NCI-H2081 treated with DMSO at 0.1 percent for 48 hours (cell line): ENCODE measurements at places on chromosomes 5 and 9.
A peak's percentile ranks its signal among the peaks of the same experiment; 100 is the strongest.

DNA sequence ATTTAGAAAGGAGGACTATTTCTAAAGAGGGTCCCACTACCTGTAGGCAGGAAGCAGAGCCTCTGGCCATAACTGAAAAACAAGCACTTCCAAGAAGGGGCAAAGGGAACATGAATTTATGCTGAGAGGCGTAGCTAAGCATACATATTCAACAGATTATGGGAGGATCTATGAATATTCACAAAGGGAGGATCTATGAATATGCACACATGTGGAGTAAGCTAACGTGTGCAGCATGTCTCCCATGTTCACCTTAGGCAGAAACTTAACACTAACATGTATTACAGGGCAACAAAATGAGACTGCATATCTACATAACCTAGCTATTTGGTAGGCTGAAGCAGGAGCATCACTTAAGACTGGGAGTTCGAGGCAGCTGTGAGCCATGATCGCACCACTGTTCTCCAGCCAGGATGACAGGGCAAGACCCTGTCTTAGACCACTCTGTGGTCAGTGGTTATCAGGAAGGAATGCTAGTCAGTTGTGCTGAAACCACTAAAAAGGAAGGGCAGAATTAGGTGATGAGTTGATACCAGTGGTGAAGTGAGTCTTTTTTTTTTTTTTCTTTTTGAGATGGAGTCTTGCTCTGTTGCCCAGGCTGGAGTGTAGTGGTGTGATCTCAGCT lies 20.8 kb downstream of the FXN start:
- DNase-seq, result no peak

DNA sequence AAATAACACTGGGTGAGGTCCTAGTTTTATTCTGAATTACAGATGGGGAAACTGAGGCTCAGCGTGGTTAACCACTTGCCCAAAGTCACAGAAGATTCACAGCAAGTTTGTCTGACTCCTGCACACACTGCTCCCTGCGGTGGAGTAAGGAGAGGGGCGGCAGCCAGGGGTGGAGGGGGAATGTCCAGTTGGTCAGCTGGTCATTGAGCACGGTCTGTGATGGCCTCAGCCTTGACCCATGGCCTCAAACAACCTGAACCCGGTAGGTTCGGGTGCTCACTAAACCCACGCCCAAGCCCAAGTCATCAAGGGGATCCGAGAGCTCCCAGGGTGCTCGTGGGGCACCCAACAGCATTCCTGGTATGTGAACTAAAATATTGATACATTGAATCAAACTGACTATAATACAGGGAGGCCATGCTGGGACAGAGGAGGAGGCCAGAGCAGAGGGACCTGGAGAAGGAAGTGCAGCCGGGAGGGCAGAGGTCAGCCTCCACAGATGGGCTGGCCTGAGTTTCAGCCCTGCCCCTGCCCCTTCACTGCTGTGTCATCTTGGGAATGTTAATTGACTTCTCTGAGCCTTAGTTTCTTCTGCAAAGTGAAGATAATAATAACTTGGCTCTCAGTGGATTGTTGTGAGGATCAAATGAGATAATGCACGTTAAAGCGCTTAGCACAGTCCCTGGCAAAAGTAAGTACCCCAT lies 3.6 kb upstream of the IL17B start:
- DNase-seq, result no peak

- DNase-seq, result no peak
These were observed 167.0 kb upstream of the PIK3R1 start for GRCh38 chr5:68048516-68048915.

- DNase-seq, result no peak
These were observed 1.1 kb downstream of the FKBP15 start for GRCh38 chr9:113219969-113220368.

DNA sequence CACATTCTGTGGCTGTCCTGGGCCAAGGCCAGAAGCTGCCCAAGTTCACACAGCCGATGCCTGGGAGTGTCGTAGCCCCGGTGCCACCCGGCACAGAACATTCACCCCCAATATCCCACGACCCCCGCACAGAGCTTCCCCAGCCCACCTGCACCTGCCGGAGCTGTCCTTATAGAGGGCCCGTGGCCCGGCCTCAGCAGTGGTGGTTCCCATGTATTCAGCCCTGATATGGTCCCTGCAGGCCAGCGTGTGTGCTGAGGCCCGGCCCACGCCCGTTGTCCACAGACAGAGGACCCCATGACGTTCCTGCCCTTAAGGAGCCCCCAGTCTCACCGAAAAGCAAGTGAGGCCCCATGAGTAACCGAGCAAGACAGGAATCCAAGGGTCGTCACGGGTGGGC lies 5.3 kb upstream of the GFI1B start:
- DNase-seq, result no peak

DNA sequence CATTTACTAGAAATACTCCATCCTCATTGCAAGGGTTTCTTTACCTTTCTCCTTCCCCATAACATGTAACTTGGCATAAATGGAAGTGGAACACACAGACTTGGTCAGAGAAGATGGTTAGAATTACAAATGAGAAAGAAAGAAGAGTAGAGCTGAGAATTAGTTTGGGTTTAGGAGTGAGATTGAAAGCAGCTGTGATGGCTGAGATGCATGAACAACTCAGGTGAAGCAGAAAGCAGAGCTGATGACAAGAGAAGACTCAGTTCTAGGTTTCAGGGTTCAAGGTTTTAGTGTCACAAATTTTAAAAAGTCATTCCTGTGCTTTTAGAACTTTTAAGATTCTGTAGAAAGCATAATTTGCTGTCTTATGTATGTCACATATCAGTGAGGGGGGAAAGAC lies 54.0 kb downstream of the TMEM161B start:
- no peak for DNase-seq

GRCh38 chr5:153783362-153783658 lies 255.4 kb downstream of the FAM114A2 start:
- DNase-seq, result no peak

DNA sequence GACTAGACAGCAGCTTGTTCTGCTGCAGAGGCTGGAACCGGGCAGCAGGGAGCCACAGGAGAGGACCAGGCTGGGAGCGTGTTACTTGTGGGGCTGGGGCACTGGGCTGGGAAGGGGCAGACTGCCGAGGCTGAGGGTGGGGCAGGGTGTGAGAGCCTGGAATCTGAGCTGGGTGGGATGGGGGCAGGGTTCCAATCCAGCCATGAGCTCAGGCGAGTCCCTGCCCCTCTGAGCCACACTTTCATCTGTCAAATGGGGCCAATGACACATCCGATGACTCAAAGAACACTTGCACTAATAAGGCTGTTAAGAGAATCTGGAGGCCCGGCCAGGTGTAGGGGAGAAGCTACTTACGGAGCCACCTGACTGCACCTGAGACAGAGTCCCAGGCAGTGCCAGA lies 18.7 kb upstream of the WDR38 start:
- DNase-seq, result no peak

DNA sequence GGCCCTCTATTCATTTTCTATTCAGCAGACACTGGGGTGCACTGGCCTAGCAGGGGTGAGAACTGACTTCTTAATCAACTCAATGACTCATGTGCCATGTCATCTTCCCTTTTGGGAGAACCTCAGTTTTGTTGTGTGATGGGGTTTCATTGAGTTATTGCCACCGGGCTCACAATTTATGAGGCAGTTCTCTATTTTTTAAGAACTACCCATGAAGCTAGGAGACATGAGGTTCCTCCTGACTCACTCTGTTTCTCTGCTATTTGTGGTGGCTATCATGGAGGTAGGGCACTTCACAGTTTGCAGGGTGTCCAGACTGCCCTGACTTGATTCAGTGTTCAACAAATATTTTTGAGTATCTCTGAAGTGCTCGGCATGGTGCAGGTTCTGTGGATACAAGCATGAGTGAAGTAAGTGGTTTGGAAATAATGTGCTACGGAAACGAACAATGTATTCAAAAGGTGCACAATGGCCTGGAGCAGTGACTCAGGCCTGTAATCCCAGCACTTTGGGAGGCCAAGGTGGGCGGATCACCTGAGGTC lies 39.3 kb downstream of the SPARC start:
- DNase-seq, result no peak

- DNase-seq, result no peak
These were observed 387.6 kb downstream of the ELAVL2 start for GRCh38 chr9:23438299-23438907.

- no peak for DNase-seq
These were observed 144.7 kb downstream of the GABBR2 start for GRCh38 chr9:98563988-98564387.

GRCh38 chr5:124034963-124035362 lies 523.0 kb downstream of the CSNK1G3 start:
- DNase-seq, result no peak

- DNase-seq, result no peak
These were observed 76.9 kb downstream of the TSSK1B start for GRCh38 chr5:113357696-113358476.

DNA sequence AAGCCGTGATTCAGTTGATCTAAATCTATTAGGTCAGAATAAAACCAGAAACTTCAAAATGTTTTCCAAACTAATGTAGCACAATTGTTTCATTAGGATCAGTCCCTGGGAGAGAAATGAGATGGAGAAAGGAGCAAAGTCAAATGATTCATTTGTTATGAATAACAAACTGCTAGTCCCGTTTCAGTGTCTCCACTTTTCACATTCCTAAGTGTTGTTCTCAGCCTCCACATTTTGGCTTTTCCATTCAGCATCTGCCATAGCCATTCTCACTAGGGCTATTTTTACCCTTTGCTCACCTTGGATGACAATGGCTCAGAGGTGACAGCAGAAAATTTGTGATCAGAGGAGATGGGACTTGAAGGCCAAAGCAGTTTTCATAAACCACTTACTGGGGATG lies 314.1 kb upstream of the KIF2A start:
- DNase-seq, result no peak

DNA sequence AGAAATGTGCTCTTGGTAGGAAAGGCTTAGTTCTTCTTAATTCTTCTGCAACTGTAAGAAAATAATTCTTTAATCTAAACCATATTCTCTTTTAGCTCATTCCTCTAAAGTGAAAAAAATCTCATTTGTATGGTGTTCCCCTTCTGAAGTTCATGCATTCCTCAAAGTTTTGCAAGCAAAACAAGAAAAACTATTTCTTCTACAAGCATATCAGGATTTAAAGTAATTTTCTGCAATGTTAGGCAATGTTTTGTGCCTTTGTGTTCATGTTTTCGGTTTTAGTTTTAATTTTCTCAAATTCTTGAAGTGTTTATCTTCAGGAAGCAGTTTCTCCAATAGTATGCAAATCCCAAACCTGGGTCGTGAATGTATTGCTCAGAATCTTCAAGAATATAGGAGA lies 12.7 kb upstream of the GPR21 start:
- no peak for DNase-seq

DNA sequence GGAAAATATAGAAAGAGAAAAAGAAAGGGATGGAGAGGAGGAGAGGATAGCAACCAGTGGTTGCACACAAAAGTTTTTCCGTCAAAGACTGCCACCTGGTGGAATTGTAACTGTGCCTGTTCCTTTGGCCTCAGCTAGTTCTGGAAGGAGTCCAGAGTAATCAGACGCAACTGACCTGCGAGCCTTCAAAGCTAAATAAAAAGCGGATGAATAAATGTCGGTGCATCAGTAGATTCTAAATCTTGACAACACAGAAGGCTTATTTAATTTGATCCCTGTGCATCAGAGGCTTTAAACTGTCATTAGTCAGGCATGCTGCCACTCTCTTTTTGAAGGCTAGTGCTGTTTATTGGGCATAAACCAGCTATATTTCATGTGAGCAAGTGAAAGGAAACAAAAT lies 132.9 kb upstream of the ACO1 start:
- peak; percentile 52 for DNase-seq

GRCh38 chr9:137312852-137313325 lies 10.8 kb upstream of the NRARP start:
- DNase-seq, result no peak

DNA sequence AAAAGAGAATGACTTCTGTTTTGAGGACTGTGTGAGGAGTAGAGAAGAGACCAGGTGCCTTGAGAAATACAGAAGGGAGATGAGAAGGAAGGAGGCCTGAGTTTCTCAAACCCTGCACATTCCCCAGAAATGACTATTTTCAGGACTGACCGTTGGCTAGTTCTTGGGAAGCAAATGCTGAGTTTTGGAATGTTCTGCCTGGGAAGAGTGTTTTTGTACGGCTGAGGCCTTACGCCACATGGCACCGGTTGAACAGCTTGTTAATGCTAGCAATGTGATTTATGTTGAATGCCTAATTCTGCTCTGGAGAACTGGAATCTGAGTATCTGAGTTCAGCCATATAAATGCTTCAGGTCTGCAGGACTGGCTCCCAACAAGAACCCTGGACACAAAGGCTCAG lies 152.7 kb upstream of the ADAMTS16 start:
- DNase-seq, result no peak

DNA sequence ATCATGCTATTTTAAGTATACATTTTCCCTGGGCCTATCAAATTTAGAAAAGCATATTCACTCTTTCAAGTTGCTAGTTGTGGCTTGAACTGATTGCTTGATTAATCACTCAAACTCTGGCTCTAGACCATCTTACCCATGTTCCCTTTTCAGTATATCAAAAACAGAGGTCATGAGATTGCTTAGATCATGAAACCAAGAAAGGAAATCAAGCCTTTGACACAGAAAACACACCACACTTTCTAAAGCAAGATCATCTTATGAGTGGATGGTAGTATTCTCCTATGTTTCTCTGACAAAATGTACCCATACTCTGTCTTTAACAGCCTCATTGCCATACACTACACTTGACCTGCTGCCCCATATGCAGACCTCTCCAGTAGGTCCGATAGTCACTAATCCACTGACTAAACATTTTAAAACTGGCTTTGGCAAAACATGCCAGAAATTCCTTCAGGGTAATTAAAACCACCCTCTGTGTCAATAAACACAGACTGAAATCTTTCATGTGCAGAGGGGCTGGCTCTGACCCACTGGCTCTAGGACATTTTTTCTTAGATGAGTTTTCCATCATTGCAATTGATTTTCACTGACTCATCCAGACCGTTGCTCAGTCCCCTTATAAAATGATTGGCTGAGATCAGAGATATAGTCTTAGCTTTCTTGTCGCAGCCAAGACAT lies 18.2 kb downstream of the PPP2R2B start:
- no peak for DNase-seq

DNA sequence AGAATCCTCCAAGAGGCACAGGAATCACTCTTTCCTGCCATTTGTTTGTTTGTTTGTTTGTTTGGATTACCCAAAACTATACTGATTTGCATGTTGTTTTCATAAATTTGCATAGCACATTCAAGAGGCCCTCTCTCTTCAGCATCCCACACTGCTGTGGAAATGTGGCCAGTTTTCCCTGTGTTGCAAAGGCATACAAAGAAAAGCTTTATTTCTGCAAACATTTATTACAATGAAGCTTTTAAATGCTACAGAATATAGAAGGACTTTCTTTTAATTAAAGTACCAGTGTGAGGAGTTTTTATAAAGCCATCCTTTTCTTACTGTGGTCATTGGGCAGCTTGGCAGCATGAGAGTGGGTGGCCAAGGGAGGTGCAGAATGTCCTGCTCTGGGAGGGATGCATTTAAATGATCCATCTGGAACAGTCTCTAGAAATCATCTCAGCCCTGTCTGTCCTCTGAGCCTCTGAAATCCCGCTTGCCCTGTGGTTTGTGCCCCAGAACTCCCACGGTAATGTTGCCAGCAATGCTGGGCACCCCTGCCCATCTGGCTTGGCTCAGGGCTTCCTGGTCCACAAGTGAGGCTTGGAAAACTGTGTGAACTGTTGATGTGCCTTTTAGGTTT lies 356.8 kb upstream of the KIF2A start:
- DNase-seq, result no peak

- no peak for DNase-seq
These were observed 65.8 kb downstream of the TSTD2 start for GRCh38 chr9:97567182-97567893.
